Activated CD8-positive, alpha-beta memory T cell treated with anti-CD3 and anti-CD28 coated beads for 1 hour (primary cell): ENCODE measurements at places on chromosomes 2 and 18.

DNA sequence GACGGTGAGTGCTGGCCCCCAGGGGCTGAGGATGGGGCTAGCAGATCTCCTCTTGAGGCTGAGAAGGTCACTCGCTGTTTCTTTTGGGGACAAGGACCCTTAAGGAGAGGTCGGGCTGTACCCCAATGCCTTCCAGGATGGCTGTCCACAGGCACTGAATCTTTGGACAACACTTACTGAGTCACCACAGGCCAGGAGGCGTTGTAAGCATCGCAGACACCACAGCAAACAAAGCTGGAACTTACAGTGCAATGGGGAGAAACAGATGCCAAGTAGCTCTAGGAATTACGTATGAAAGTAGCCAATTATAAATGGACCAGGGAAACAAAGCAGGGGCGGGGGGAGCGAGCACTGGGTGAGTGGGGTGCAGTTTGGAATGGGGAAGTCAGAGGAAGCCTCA is 219.8 kb downstream of the GLI2 start:
- no peak for DNase-seq

DNA sequence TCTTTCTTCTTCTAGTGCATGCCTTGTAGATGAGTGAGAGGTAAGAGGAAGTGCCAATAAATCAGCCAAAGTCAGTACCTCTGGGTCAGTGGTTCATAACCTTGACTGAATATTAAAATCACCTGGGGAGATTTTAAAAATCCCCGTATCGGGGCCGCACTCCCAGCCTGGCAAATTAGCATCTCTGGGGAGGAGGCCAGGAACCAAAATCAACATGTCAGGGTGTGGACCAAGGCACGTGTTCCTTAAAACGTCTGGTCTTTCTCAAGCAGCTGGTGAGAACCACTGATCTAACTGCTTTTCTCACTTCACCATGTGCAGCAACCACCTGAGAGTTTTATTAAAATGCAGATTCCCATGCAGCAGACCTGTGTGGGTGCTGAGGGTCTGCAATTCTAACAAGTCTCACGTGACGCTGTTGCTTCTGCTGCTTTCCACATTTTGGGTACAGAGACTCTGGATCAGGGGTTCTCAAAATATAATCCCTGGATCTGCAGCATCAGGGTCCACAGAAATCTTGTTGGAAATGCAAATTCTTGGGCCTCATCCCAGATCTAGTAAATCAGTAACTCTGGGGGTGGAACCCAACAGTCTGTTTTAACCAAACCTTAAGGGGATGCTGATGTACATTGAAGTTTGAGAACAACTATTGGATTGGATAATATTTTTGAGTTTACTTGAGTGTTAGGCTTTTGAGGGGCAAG is 49.5 kb downstream of the CHST9 start:
- no peak for DNase-seq

DNA sequence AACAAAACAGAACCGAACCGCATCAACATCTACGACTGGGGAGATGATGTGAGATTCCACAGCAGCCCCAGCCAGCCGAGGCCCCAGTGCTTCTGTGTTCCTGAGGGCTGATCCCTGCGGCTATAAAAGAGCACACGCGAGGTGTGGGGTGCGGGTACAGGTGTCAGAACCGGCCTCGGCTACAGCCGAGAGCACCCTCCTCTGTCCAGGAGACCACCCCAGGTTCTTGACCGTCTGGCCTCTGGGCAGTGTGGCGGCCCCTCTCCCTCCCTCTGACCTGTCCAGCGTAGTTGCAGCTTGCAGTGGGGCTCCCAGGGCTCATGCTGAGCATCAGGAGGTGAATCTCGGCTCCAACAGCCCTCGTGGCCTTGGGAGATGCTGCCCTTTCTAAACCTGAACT is 23.7 kb downstream of the RTP5 start:
- no peak for DNase-seq

GRCh38 chr18:53796040-53796729 is 428.3 kb downstream of the MBD2 start:
- no peak for DNase-seq

- DNase-seq = no peak
Measured at GRCh38 chr18:24071779-24072178, 57.2 kb downstream of the TTC39C start.
